ENCODE measurements at places on chromosomes 5 and 9.

GRCh38 chr9:2465921-2466460, 155.6 kb upstream of the VLDLR start:
- no peak overlapping the region for H3K27ac ChIP-seq
- no peaks in the 10 kb centered on the region for H3K27me3 ChIP-seq
- H3K36me3 ChIP-seq: no peaks in the 10 kb centered on the region
- peaks cover 8% of the 10 kb centered on the region for H3K4me1 ChIP-seq

GRCh38 chr9:110620726-110621125, 41.2 kb upstream of the SVEP1 start:
- no peaks in the 10 kb centered on the region for H3K27me3 ChIP-seq
- DNase-seq: no peak
- H3K4me3 ChIP-seq: no peak overlapping the region
- no peaks in the 10 kb centered on the region for H3K36me3 ChIP-seq

- H3K4me1 ChIP-seq: peaks cover 4% of the 10 kb centered on the region
- H3K27ac ChIP-seq: no peak overlapping the region
- no peak for DNase-seq
- H3K36me3 ChIP-seq: no peaks in the 10 kb centered on the region
Observed at GRCh38 chr9:122159925-122160246, 178 bp downstream of the MORN5 start.

GRCh38 chr9:99112750-99113413, 8.0 kb downstream of the TGFBR1 start:
- DNase-seq: no peak
- H3K4me1 ChIP-seq: peaks cover 10% of the 10 kb centered on the region
- H3K4me3 ChIP-seq: no peak overlapping the region
- H3K27ac ChIP-seq: no peak overlapping the region

GRCh38 chr9:89961616-89962341, 357.0 kb downstream of the GADD45G start:
- H3K27me3 ChIP-seq: no peaks in the 10 kb centered on the region
- H3K27ac ChIP-seq: peak overlapping the region; percentile 13
- H3K4me3 ChIP-seq: no peak overlapping the region
- H3K4me1 ChIP-seq: peaks cover 8% of the 10 kb centered on the region

- no peaks in the 10 kb centered on the region for H3K4me1 ChIP-seq
- H3K4me3 ChIP-seq: no peak overlapping the region
- no peaks in the 10 kb centered on the region for H3K36me3 ChIP-seq
- DNase-seq: no peak
- no peaks in the 10 kb centered on the region for H3K27me3 ChIP-seq
Observed at GRCh38 chr5:36689225-36689624, 82.8 kb downstream of the SLC1A3 start.

DNA sequence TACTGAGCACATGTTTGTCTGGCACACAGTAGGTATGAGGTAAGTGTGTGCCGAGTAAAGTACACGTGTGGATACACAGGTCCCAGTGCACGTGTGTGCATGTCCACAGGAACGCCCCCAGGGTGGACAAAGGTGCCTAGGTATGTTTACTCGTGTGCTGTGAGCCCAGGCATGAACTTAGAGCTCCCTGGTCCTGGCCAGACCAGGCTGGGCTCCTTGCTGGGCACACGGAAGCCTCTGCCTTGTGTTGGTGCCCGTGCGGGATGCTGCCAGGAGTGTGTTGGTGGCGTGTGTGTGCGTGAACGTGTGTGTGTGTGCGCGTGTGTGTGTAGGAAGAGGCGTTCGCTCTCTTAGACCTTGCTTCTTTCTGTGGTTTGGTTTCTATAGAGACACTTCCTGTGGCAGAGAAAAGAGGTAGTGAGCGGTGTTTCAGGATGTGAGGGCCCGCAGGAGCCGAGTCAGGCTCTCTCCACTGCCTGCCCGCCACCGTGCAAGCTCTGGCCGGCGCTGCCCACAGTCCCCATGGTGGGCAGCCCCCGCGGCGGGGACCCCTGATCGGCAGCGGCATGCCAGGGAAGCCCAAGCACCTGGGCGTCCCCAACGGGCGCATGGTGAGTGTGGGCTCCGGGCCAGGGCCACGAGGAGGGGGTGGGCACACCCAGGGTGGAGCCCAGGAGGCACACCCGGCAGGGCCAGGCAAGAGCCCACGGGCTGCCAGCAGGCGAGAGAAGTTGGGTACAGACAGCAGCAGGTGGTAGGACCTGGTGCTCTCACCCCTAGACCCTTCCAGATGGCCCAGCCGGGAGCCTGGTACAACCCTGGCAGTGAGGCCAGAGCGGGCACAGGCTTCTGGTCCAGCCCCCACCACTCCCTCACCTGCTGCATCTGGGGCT, at the start of gene RGS14:
Gene RGS14, plus strand, starts transcription at position 466 of the 893 bp plus-strand sequence. Its CDS starts 101 bp downstream, at position 567.
- peak within 1 kb of the TSS; percentile 18 for H3K4me3 ChIP-seq
- H3K36me3 ChIP-seq: no peaks in the 10 kb centered on the region
- H3K27me3 ChIP-seq: no peaks in the 10 kb centered on the region
- H3K4me1 ChIP-seq: no peaks in the 10 kb centered on the region
- no peak within 1 kb of the TSS for H3K27ac ChIP-seq

GRCh38 chr5:80238778-80239679, 16.8 kb downstream of the SERINC5 start:
- peaks cover 13% of the 10 kb centered on the region for H3K4me1 ChIP-seq
- H3K27ac ChIP-seq: no peak overlapping the region
- no peaks in the 10 kb centered on the region for H3K36me3 ChIP-seq
- H3K4me3 ChIP-seq: no peak overlapping the region

DNA sequence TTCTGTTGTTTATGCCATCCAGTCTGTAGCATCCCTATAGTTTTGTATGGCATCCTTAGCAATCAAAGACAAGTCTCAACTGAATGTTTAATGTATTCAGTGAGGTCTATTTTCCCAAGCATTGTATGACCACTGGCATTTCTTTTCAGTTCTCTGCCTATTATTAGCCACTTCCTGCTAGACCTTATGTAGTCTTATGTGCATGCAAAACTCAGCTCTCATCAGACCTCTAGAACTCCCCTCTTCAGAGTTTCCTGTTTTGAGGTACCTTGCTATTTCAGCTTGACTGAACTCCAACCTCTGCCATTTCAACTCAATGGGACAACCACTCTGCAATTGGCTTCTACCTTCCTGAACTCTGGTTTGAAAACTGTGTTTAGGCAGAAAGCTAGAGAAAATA, 113.2 kb downstream of the SLC25A46 start:
- no peak for DNase-seq
- no peak overlapping the region for H3K4me3 ChIP-seq

GRCh38 chr9:117926031-117926658, 221.9 kb downstream of the TLR4 start:
- no peaks in the 10 kb centered on the region for H3K36me3 ChIP-seq
- H3K27me3 ChIP-seq: no peaks in the 10 kb centered on the region
- no peaks in the 10 kb centered on the region for H3K4me1 ChIP-seq
- no peak for DNase-seq

- no peaks in the 10 kb centered on the region for H3K36me3 ChIP-seq
- no peak overlapping the region for H3K4me3 ChIP-seq
Observed at GRCh38 chr9:98612061-98612752, 96.5 kb downstream of the GABBR2 start.

- no peaks in the 10 kb centered on the region for H3K27me3 ChIP-seq
- peaks cover 10% of the 10 kb centered on the region for H3K4me1 ChIP-seq
- H3K4me3 ChIP-seq: no peak overlapping the region
- no peaks in the 10 kb centered on the region for H3K36me3 ChIP-seq
Observed at GRCh38 chr9:36489453-36489852, 83.2 kb upstream of the MELK start.

DNA sequence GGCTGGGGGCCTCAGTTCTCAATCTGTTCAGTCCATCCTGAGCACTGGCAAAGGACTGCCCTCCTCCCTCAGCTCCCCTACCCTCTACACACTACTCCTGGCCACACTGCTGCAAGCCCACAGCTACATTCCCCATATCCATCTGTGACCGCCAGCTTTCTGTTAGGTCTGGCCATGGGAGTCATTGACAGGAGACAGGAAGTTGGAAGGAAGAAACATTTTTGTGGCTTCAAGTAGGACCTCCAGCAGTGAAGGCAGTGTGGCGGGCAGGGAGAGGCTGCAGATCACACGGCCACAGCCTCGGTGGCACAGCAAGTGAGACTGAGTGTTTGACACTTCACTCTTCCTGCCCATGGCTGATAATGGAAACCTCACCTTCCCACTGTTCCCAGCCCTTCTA, 55.9 kb downstream of the SECISBP2 start:
- no peaks in the 10 kb centered on the region for H3K36me3 ChIP-seq
- no peak overlapping the region for H3K4me3 ChIP-seq
- H3K27me3 ChIP-seq: no peaks in the 10 kb centered on the region

DNA sequence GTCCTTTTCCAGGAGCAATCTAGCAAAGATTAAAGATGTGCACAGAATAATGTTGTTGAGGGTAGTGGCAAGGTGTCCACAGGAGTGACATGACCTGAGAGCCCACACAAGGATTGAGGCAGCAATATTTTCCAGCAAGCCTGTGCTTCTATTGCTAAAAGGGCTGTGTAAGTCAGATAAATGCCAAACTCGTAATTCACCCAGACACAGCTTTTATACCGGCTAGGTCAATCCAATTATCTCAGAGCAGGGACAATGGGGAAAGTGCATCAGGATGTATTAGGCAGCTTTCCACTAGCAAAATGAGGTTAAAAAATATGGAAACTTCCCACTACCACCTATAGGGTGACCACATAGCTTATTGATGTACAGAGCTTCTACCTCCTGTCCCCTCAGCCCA, 34.8 kb upstream of the RAB3C start:
- H3K4me3 ChIP-seq: no peak overlapping the region
- no peak overlapping the region for H3K27ac ChIP-seq
- H3K4me1 ChIP-seq: no peaks in the 10 kb centered on the region
- H3K27me3 ChIP-seq: no peaks in the 10 kb centered on the region
- no peaks in the 10 kb centered on the region for H3K36me3 ChIP-seq

DNA sequence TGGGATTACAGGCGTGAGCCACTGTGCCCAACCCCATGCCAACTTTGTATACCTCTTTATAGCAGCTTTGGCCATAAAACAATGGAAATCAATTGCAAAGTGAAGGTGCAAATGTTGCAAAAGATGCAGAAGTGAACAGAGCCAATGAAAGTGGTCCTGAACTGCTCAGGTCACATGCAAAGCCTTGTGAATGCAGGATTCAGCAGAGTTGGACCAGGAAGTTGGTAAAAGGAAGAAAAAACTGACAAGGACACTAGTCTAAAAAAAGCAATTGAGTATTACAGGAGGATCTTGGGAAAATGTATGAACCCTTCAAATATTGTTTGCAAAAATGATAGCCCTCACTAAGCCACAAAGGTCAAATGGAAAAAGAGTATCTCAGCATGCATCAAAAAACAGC, 4.5 kb upstream of the MAP3K1 start:
- no peaks in the 10 kb centered on the region for H3K27me3 ChIP-seq
- no peak for DNase-seq
- no peaks in the 10 kb centered on the region for H3K4me1 ChIP-seq
- H3K4me3 ChIP-seq: no peak overlapping the region
- no peak overlapping the region for H3K27ac ChIP-seq

DNA sequence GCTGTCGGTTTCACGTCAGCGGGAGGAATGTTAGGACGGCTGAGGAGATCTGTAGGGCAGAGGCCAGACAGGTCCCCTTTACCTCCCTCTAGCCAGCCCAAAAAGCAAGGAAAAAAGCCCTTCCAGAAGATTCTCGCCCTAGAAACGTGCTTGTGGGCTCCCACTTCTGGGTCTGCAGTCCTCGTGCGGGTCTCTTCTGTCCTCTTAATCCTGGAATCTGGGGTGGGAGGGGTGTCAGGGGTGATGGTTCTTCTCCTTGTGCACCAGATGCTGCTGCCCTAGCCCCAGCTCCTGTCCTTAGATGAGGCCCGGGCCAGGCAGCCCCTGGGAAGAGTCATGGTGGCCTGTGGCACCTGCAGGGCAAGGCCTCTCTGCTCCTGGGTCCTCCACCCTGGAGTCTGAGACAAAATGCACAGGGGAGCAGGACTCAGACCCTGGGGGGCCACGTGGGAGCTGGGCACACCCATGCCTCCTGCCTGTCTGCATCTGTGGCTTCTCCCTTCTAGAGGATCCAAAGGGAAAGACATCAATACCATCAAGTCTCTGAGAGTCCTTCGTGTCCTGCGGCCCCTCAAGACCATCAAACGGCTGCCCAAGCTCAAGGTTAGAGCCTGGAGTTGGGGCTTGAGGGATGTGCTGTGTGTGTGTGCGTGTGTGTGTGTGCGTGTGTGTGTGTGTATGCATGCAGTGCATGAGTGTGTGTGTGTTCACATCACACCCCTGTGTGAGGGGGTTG, 174.2 kb downstream of the CACNA1B start:
- H3K4me1 ChIP-seq: no peaks in the 10 kb centered on the region
- DNase-seq: peak; percentile 7
- no peak overlapping the region for H3K27ac ChIP-seq
- no peaks in the 10 kb centered on the region for H3K36me3 ChIP-seq

DNA sequence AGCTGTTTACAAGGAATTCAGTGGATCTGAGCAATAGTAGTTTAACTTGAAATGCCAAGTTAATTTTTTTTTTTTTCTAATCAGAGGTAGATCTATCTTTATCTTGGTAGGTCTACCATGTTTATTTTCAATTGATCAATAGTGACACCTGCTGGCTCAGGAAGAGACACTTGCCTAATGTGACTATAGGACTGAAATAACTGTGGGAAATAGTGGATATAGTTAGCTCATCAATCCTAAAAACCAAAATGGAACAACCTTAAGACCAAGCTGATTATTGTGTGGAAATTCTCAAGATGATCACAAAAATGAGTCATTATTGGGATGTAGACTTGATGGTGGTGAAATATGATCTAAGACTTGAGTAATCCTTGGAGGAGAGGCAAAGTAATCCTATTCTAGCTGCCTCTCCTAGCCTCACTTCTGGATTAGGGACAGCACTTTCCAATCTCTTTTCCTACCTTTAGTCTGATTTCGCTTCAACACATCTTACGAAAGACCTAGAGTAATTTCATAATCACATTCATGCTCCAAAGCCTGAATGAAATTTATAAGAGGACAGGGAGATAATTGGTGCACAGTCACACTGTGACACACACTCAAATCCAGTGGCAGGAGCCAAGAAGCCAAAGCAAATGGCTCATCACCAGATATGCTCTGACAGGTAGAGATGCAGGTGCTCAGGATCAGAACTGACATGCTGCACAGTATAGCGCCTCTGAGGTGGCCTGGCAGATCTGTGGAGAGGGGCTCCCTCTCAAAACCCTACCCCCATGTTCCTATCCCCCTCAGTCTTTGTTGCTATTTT, 156.3 kb downstream of the HMHB1 start:
- no peak for DNase-seq
- no peaks in the 10 kb centered on the region for H3K4me1 ChIP-seq
- no peaks in the 10 kb centered on the region for H3K36me3 ChIP-seq

DNA sequence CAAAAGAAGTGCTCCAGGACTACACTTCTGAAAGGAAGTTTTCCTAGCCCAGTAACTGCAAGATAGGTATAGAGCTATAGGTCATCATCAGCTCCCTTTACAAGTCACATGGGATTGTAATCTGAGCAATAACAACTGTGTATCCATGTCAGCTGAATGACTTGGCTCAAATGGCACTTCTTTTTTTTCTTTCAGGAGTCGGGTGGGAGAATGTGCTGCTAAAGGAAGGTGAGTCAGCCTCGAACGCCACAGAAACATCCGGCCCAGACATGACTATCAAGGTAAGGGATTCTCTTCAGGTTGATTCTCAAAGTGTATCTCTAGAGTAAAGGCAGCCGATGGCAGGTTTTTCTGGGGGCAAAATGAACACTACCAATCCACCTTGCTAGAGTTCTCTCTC, 192.2 kb downstream of the C9orf152 start:
- no peaks in the 10 kb centered on the region for H3K36me3 ChIP-seq
- no peak for DNase-seq
- no peaks in the 10 kb centered on the region for H3K4me1 ChIP-seq
- no peaks in the 10 kb centered on the region for H3K27me3 ChIP-seq

- no peaks in the 10 kb centered on the region for H3K36me3 ChIP-seq
- H3K27me3 ChIP-seq: no peaks in the 10 kb centered on the region
- peak; percentile 55 for DNase-seq
- peak overlapping the region; percentile 99 for H3K27ac ChIP-seq
- H3K4me1 ChIP-seq: peaks cover 2% of the 10 kb centered on the region
Observed at GRCh38 chr5:128084228-128085167, 932 bp downstream of the SLC12A2 start.
